ENCODE measurements at places on chromosomes 5 and 9.

DNA sequence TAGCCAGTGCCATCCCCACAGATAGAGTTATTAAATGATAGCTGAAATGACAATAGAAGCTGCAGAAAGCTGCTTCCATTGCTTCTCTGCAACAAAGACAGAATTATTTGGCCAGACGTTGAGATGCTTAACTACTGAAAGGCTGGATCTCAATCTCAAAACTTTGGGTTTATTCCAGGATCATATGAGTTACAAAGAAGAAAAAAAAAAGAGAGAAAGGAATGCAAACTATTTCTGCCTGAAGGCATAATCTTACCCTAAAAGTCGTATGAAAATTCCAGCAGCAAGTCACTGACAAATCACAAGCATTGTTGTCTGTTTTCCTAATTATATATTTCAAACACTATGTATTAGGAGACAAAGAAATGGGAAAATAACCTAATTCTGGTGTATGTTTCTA, 12.8 kb upstream of the TYRP1 start:
- no peak for DNase-seq

DNA sequence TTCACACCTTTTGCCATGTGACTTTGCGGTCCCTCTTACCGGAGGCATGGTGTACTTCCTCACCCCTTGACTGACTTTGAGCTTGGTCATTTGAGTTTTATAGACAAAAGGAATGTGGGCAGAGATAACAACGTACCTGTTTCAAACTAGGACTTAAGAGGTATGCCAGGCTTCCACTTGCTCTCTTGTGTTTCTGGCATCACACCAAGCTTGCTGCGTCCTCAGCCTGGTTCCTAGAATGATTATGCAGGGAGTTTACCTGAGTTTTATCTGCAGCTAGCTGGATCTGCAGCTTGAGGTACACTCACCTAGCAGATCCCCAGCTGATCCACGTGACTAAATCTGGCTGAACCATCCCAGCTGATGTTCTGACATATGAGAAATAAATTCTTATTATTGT, 66.2 kb downstream of the PLK2 start:
- DNase-seq = no peak

DNA sequence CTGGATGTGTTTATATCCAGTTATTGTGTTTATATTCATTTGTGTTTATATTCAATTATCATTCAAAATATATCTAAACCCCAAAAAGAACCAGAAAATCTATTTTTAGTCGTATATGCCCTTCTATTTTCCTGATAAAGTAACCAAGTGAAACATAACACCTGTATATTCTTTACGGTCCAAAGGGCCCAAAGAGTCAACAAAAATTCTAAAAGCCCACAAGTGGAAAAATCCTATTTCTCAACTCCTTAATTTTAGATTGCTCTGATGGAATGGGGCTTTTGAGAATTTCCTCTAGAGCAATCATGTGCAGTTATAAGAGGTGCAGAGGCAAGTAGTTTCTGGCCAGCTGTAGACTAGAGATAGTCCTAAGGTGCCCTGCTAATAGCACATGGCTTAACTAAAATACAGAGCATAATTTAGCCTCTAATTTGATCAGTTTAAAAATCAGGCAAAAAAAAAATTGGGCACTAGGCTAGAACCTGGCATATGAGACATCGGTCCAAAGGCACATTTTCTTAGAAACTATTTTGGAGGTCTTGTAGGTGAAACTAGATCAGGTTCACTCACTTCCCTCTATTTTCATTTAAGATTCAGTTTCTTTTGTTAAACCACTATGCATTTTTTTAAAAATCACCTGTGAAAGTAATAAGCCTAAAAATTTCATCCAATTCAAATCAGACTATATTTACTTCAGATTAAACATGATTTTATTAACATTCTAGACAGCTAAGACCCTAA, 256.0 kb downstream of the FBXL17 start:
- DNase-seq = no peak

DNA sequence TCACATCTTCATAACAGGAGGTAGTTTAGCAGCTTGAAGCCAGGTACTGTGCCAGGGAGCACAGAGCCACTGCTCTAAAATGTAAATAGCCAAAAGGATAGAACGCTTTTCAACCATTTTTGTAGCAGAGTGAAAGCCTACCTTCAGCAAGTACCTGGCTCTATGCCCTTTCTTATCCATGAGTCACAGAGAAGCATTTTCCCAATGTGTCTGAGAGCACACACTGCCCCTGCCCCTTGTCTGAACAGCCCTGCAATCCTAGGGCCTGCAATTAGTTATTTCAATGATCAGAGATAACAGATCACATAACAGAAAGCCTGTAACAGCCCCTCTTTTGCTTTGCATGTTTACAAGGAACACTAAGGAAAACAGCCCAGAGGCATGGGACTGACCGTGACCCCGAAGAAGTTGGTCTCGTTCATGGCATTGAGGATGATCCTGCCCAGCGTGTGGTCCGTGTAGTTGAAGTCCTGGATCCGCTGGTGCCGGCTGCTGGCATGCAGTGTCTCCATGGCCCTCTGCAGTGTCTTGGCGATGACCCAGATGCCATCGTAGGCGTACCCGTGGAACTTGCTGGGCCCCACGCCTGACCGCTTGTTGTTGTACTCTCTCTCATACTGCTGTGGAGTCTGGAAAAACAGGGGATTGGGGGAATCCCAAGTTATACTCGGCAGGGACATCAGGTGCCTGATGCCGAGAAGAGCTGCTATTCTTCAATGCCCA, 198.3 kb upstream of the TBC1D2 start:
- DNase-seq = peak; percentile 65

DNA sequence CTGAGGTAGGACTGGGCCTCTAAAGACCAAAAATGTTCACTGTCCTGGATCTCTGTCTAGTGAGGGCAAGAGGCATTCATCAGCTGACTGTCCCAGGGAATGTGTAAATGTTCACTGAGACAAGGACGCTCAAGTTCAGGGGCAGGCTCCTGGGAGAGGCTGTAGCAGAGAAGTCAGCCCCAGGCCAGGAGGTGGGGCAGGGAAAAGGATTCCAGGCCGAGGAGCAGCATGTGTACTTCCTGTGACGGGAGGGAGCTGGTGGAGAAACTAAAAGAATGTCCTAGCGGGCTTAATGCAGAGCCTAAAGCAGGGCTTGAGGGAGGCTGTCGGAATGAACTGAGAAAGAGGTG, 205.8 kb downstream of the GABBR2 start:
- no peak for DNase-seq
